Posterior cingulate gyrus (tissue), 11 donors: ENCODE measurements at places on chromosomes 11 and 22.

- no peak for DNase-seq
Measured at GRCh38 chr11:75812542-75813040, 2.4 kb upstream of the UVRAG start.

DNA sequence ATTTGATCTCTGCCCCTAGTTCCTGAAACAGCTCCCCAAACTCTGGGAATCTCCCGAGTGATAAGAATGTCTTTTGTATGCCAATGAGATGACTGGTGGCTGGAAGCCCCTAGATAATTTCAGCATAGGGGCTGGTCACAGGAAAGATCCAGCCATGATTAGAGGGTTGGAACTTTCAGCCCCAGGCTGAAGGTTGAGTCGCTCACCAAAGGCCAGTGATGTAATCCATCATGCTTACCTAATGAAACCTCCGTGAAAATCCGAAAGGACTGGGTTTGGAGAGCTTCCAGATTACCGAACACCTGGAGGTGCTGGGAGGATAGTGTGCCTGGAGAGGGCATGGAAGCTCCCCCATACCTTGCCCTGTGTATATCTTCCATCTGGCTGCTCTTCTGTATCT, 26.0 kb downstream of the LRRC32 start:
- no peak for DNase-seq

GRCh38 chr11:133977067-133977677, 20.4 kb upstream of the IGSF9B start:
- peak; percentile 48 for DNase-seq

- DNase-seq: no peak
Measured at GRCh38 chr22:22960307-22960706, 72.7 kb downstream of the IGLL5 start.

GRCh38 chr11:18563090-18563730, 25.3 kb downstream of the UEVLD start:
- no peak for DNase-seq
